ENCODE measurements at places on chromosomes 12 and 14. TPM values are rescaled to one million over a fixed set of nuclear protein-coding genes. Genes with fewer than 3 reads are reported as not detected.

SYCP3 gene
- total RNA-seq = 0.32 TPM

CIDEB gene
- 0.59 TPM for total RNA-seq

SLC17A8 gene
- not detected for total RNA-seq

CLEC4C gene
- not detected for total RNA-seq

TEX22 gene
- total RNA-seq = 0.30 TPM

KLHL33 gene
- 0.05 TPM for total RNA-seq

HOXC13 gene
- not detected for total RNA-seq

ARHGEF40 gene
- total RNA-seq = 50.5 TPM

SLC25A21 gene
- 0.89 TPM for total RNA-seq

ADGRD1 gene
- total RNA-seq = 0.05 TPM

ARL6IP4 gene
- 105 TPM for total RNA-seq

Data from smooth muscle cell of the umbilical artery (primary cell).